Activated T-helper 1 cell treated with anti-CD3 and anti-CD28 coated beads, Interleukin-12 subunit alpha, Interleukin-12 subunit beta, Interleukin-2, Interleukin-4 antibody, amounts not matched to agents 30 ng/mL and 10 ng/mL and 1 ng/mL, durations not matched to agents 14 hours and 24 hours and 36 hours (primary cell): ENCODE measurements at places on chromosomes 2 and 18. TPM values are rescaled to one million over a fixed set of nuclear protein-coding genes. Genes with fewer than 3 reads are reported as not detected.

- no peak for DNase-seq
- H3K36me3 ChIP-seq: peaks cover 40% of the 10 kb centered on the region
- no peaks in the 10 kb centered on the region for H3K27me3 ChIP-seq
- peak overlapping the region; percentile 69 for H3K4me3 ChIP-seq
- peaks cover 58% of the 10 kb centered on the region for H3K4me1 ChIP-seq
Measured at GRCh38 chr2:25331686-25332365, 9.9 kb downstream of the DNMT3A start.

RAPGEF4 gene
- total RNA-seq: 0.31 and 0.42 TPM in 2 replicates

GRCh38 chr2:40434731-40435271, 17.1 kb downstream of the SLC8A1 start:
- no peaks in the 10 kb centered on the region for H3K36me3 ChIP-seq
- H3K4me3 ChIP-seq: no peak overlapping the region
- H3K4me1 ChIP-seq: no peaks in the 10 kb centered on the region
- no peak for DNase-seq
- no peak overlapping the region for H3K27ac ChIP-seq
- peaks cover 3% of the 10 kb centered on the region for H3K27me3 ChIP-seq

DNA sequence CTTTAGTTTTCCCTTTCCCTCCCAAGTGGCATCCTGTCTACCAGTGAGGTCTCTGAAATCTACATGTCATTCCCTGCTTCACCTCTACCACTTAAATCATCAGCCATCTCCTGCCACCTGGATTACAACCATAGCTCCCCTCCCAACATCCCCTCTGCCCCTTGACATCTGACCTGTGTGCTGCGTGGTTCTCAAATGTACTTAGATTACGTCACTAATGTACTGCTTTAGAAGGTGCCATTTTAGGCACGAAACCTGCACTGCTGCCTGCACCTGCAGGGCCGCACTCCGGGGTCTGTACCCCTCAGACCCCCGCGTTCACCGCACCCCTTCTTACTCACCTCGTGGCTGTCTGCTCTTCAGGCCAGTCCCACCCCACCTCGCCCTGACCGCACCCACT, 395.1 kb upstream of the MYT1L start:
- DNase-seq: no peak
- H3K4me3 ChIP-seq: no peak overlapping the region
- H3K27ac ChIP-seq: no peak overlapping the region
- H3K4me1 ChIP-seq: no peaks in the 10 kb centered on the region
- no peaks in the 10 kb centered on the region for H3K27me3 ChIP-seq

- no peak overlapping the region for H3K4me3 ChIP-seq
- H3K27ac ChIP-seq: no peak overlapping the region
- H3K36me3 ChIP-seq: no peaks in the 10 kb centered on the region
- DNase-seq: no peak
Measured at GRCh38 chr2:45329045-45329677, 281.9 kb downstream of the SRBD1 start.

DNA sequence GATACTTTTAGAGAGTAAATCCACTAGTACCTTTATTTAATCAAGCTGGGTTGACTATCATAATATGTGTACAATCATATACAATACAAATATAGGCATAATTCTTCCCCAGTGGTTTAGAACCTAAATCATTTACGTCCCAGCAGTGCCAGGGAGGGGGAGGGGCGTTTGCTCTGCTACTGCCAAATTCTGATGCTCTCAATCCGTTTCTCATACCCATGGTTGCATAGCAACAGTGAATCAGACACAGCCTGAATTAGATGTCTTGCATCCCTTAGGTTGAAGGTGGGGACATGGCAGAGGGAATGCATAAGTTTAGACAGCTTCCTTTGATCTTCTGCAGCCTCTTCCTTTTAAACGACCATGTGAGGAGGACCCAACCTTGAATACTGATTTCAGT, 135.4 kb downstream of the ABCA12 start:
- no peak overlapping the region for H3K27ac ChIP-seq
- no peaks in the 10 kb centered on the region for H3K27me3 ChIP-seq
- H3K4me1 ChIP-seq: no peaks in the 10 kb centered on the region
- no peak for DNase-seq
- no peak overlapping the region for H3K4me3 ChIP-seq

GRCh38 chr2:143877056-143877455, 642.9 kb downstream of the ZEB2 start:
- H3K4me1 ChIP-seq: no peaks in the 10 kb centered on the region
- DNase-seq: no peak
- H3K27ac ChIP-seq: no peak overlapping the region
- H3K4me3 ChIP-seq: no peak overlapping the region
- no peaks in the 10 kb centered on the region for H3K36me3 ChIP-seq

DNA sequence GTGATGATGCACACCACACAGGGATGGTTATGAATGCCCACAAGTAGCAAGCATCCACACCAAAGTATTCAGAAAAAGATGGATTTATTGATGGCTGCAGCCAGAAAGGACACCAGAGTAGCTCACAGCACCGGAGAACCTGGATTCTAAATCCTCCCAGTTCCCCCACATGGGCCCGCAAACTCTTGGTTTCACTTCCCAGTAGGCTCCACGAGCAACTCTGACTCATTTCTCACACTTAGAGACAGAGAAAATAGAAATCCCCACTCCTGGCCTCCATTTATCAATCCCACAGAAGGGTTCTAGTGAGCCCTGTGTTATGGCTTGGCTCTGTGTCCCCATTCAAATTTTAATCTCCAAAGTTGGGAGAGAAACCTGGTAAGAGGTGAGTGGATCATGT, 426.7 kb upstream of the MYT1L start:
- H3K4me3 ChIP-seq: no peak overlapping the region
- no peak for DNase-seq
- H3K36me3 ChIP-seq: no peaks in the 10 kb centered on the region

CXCR1 gene
- total RNA-seq: not detected in 2 replicates

GRCh38 chr18:11728249-11728648, 39.2 kb downstream of the GNAL start:
- no peaks in the 10 kb centered on the region for H3K36me3 ChIP-seq
- H3K4me1 ChIP-seq: no peaks in the 10 kb centered on the region
- H3K4me3 ChIP-seq: no peak overlapping the region
- H3K27me3 ChIP-seq: peaks cover 11% of the 10 kb centered on the region
- no peak overlapping the region for H3K27ac ChIP-seq
- DNase-seq: no peak

GRCh38 chr18:52190631-52191030, 149.4 kb upstream of the DCC start:
- no peak overlapping the region for H3K4me3 ChIP-seq
- H3K27ac ChIP-seq: no peak overlapping the region
- no peak for DNase-seq
- no peaks in the 10 kb centered on the region for H3K36me3 ChIP-seq
